Heart right ventricle (tissue), 16 donors: ENCODE measurements at places on chromosomes 16 and 17. TPM values are rescaled to one million over a fixed set of nuclear protein-coding genes. Genes with fewer than 3 reads are reported as not detected.
A peak's percentile ranks its signal among the peaks of the same experiment; 100 is the strongest.

DNA sequence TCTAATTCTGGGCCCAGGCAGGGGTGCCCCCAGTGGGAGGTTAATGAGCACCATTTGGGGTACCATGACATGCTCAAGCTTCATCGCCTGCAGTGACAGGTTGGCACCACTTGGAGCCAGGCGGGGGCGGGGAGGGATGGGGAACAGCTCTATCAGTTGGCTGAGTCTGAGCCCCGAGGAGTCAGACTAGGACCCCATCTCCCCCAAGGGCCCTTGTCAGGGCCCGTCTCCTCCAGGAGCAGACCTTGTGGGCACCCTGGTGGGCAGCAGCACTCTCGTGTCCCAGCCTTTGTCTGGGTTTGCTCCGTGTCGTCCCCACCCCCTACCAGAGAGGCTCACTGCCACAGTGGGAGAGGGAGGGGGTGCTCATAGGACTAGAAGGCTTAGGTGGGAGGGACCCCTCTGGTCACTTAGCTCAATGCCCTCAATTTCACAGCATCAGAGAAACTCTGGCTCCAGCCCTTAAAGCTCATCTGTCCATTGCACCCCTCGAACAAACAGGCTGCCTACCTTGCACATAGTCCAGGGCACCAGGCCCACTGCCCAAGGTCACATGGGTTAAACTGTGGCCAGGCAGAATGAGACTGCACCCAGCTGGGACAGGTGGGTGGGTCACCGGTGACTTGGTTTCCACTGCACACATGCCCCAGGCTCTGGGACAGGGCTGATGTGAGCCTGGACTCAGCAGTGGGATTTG lies 4.1 kb downstream of the PPP1R9B start:
- no peak for DNase-seq
- H3K27me3 ChIP-seq, result no peaks in the 10 kb centered on the region

The NDRG4 gene
- polyA plus RNA-seq, result 507 TPM

DNA sequence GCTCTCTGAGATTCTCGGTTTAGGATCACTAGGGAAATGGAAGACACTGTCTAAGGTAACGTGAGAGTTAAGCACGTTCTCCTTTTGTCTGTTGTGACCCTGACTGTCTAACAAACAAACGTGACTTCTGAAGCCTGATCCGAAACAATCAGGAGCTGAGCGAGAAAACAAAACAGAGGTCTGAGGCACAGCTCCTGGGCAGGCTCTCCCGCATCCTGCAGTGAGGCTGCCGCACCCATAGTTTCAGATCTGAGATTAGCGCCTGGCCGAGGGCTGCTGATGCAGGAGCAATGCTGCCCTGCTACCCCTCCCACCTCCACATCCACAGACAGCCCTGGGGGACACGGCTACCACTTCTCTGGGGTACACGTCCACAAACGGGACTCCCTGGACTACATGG lies 46.7 kb downstream of the RNF157 start:
- H3K27ac ChIP-seq, result no peak overlapping the region
- H3K4me3 ChIP-seq, result no peak overlapping the region
- H3K4me1 ChIP-seq, result peaks cover 24% of the 10 kb centered on the region
- H3K36me3 ChIP-seq, result no peaks in the 10 kb centered on the region

DNA sequence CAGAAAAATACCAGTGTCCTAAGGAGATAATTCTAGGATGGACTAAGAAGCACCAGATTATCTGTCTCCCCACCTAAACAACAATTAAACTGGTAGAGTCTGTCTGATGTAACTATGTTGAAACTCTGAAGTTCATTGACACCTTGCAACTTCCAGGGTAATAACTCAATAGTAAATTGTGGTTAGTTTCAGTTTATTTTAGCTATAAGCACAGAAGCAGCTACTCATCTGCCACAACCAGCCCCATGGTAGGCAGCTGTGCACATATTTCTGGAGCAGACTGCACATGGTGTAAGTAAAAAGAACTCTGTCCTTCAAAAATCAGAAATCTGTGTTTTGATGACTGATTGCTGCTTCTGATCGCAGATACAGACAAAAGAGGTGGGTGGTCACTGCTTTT lies 852.1 kb downstream of the CDH11 start:
- H3K27ac ChIP-seq, result no peak overlapping the region
- H3K36me3 ChIP-seq, result no peaks in the 10 kb centered on the region
- no peak for DNase-seq
- H3K4me1 ChIP-seq, result no peaks in the 10 kb centered on the region
- H3K4me3 ChIP-seq, result no peak overlapping the region
- H3K27me3 ChIP-seq, result no peaks in the 10 kb centered on the region

DNA sequence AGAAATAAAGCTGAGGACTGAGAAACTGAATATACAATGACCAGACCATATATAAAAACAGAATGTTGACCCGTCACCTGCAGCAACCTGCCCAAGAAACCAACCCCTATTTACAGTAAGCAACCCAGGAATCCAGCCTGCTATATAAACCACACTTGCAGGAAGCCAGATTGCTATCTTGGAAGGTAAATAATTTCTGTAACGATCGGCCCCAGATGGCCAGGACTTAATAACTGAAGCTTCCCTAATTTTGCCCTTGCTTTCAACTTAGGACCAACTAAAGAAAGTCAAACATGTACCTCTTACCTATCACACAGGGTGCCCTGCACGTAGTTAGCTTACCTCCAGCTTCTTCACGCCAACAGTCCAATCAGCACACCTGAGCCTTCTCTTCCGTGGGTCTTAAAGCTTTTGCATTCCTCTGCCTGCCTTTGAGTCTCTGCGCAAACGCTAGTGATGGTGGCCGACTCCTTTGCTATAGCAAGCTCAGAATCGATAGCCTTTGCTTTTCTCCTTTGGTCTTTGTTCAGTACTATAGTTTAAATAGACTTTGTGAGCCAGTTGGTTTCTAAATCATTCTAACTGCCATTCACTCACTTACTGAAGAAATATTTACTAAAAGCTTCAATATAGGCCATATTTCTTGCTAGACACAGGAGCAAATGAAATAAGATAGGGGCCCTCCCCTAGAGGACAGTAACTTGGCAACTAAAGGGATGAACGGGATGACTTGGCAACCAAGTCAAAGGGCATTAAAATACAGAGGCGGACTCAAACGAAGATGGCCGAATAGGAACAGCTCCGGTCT lies 31.3 kb downstream of the MPHOSPH6 start:
- no peak overlapping the region for H3K4me3 ChIP-seq
- H3K36me3 ChIP-seq, result no peaks in the 10 kb centered on the region
- H3K27me3 ChIP-seq, result no peaks in the 10 kb centered on the region

DNA sequence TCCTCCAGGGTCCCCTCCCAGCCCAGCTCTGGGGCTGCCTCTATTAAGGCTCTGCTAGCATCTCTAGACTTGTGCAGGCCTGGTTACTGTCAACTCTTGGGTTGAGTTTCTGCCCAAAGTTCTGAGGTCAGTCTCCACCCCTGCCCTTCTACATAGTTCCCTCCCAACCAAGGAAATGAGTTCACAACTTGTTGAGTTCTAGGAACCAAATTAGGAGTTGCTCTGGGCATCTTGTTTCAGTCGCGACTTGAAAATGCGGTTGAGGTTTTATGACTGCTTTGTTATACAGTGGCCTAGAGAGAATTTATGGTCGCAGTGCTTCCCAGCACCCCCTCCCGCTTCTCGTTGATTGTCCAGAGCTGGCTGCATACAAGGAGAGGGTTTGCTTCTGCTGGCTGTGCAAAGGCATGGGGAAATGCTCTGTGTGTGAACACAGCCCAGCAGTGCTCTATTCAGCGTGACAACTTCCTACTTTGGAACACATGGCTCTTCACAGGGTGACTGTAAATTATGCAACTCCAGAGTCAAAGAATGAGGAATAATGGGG lies 20.2 kb downstream of the GNAO1 start:
- H3K36me3 ChIP-seq, result no peaks in the 10 kb centered on the region
- no peak overlapping the region for H3K4me3 ChIP-seq
- H3K4me1 ChIP-seq, result no peaks in the 10 kb centered on the region
- H3K27ac ChIP-seq, result peak overlapping the region; percentile 19

GRCh38 chr16:912322-912683 lies 58.5 kb downstream of the LMF1 start:
- no peak overlapping the region for H3K4me3 ChIP-seq
- H3K36me3 ChIP-seq, result peaks cover 4% of the 10 kb centered on the region
- no peaks in the 10 kb centered on the region for H3K4me1 ChIP-seq
- DNase-seq, result no peak
- H3K27me3 ChIP-seq, result no peaks in the 10 kb centered on the region

The WBP2 gene
- polyA plus RNA-seq, result 205 TPM

GRCh38 chr16:88912556-88912955 lies 46.1 kb upstream of the PABPN1L start:
- no peaks in the 10 kb centered on the region for H3K36me3 ChIP-seq
- H3K4me1 ChIP-seq, result peaks cover 62% of the 10 kb centered on the region
- H3K4me3 ChIP-seq, result no peak overlapping the region
- no peak for DNase-seq
- H3K27ac ChIP-seq, result no peak overlapping the region

- H3K27ac ChIP-seq, result no peak overlapping the region
- no peaks in the 10 kb centered on the region for H3K36me3 ChIP-seq
- H3K27me3 ChIP-seq, result no peaks in the 10 kb centered on the region
- DNase-seq, result no peak
- peaks cover 38% of the 10 kb centered on the region for H3K4me1 ChIP-seq
Measured at GRCh38 chr16:74578433-74578832, 28.5 kb downstream of the GLG1 start.

The SPN gene
- polyA plus RNA-seq, result 0.58 TPM

DNA sequence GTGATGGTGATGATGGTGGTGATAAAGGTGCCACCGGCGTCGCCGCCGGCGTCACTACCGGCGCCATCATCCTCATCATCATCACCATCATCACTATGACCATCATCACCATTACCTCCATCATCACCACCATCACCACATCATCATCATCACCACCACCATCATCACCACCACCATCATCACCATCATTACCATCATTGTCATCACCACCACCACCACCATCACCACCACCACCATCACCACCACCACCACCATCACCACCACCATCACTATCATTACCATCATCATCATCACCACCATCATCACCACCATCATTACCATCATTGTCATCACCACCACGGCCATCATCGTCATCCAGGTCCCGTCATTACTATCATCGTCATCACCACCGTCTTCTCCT lies 179.7 kb downstream of the NPIPB11 start:
- DNase-seq, result no peak
- H3K27me3 ChIP-seq, result no peaks in the 10 kb centered on the region
- no peak overlapping the region for H3K4me3 ChIP-seq
- no peak overlapping the region for H3K27ac ChIP-seq
- H3K4me1 ChIP-seq, result no peaks in the 10 kb centered on the region

DNA sequence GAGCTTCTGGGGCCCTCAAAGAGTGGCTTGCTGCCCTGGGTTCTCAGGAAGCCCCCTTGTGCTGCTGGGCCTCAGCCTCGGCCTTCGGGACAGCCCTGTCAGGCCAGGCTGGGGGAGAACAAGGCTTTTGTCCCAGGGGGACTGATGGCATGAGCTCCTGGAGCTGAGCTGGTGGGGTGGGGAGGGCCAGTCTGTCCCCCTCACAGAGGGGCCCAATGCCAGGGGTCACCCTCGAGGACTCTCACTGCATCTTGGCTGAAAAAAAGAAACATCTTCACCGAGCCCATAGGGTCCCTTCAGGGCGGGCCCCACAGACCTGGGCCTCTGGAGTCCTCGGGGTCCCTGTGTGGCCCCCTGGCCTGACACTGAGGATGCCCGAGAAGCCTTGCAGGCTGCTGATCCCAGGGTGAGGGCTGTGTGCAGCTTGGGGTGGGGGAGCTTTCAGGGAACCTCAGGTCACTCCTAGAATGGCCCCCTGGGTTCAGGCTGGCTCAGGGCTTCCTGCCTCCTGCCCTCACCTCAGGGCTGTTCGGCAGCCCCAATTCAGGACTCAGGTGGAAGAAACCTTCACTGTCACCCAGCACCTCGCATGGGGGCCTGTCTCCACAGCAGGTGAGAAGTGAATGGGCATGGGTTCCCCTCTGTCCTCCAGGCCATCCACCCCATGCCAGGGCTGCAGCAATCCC lies 90.5 kb downstream of the TNFRSF13B start:
- no peaks in the 10 kb centered on the region for H3K36me3 ChIP-seq
- H3K4me1 ChIP-seq, result no peaks in the 10 kb centered on the region
- no peak for DNase-seq

DNA sequence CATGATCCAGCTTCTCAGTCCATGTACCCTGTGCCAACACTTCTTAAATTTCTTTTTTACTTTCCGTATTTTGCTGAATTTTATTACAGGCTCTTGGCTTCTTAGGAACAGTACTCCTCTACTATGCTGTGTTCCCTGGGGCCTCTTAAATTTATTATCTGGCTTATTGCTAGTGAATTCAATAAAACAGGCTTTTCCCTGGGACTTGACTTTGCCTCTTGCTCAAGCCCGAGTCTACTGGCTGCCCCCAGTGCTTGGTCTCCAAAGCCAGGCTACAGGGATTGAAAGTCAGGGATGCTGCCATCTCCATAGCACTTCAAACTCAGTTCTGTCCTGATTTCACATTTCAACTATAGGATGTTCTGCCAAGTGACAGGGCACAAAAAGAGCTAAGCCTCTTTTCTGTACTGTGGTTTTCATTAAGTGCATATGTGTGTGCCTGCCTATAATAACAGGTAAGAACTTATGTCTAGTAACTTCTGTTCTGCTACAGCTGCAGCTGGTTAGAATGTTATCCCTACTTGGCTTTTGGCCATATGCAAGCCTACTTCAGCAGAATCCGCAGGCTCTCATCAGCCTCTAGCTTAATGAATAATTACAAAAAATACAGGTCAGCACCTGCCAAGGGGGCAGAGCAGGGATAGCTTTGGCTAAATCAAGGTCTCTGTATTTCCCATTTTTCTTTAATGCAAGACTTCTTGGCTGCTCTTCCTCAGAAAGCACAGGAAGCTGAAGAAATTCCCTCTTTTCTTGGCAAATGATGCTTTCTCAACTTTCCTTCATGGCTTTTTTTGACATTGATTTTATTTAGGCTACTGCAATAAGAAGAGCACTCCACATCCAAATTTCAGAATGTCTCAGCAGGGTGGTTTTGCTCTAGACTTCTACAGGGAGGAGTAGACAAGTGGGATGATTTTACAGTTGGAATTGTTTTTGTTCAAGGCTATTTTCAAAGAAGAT lies 8.2 kb downstream of the FAM20A start:
- H3K27me3 ChIP-seq, result no peaks in the 10 kb centered on the region
- H3K36me3 ChIP-seq, result no peaks in the 10 kb centered on the region
- no peak for DNase-seq
- peaks cover 54% of the 10 kb centered on the region for H3K4me1 ChIP-seq

The HSD11B2 gene
- 0.51 TPM for polyA plus RNA-seq

DNA sequence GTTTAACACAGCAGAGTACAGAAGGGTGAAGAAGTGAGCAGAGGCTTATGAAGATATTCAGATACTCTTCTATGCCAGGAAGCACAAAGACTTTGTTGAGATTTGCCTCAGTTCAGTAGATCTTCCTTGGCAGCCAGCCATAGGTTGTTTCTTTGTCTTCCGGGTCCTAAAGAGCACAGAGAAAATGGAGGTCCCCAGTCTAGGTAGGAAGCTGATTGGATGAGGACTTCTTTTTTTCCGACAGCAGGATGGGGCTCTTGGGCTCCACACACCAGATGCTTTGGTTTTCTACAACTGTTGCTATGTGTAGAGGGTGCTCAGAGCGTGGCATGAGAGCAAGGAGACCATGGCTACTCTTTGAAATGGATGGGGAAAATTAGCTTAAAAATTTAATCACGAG lies 8.3 kb upstream of the CDC6 start:
- H3K27ac ChIP-seq, result no peak overlapping the region
- no peaks in the 10 kb centered on the region for H3K27me3 ChIP-seq
- no peaks in the 10 kb centered on the region for H3K36me3 ChIP-seq

The KRTAP16-1 gene
- not detected for polyA plus RNA-seq

GRCh38 chr17:17144061-17144460 lies 62.1 kb downstream of the PLD6 start:
- peaks cover 20% of the 10 kb centered on the region for H3K36me3 ChIP-seq
- H3K27ac ChIP-seq, result no peak overlapping the region
- H3K4me3 ChIP-seq, result no peak overlapping the region
- no peaks in the 10 kb centered on the region for H3K27me3 ChIP-seq

- no peaks in the 10 kb centered on the region for H3K36me3 ChIP-seq
- no peak overlapping the region for H3K27ac ChIP-seq
Measured at GRCh38 chr17:4579678-4580077, 4.7 kb upstream of the SMTNL2 start.
